Midbrain (tissue), 1 donor: ENCODE measurements at places on chromosomes 3 and 15.

DNA sequence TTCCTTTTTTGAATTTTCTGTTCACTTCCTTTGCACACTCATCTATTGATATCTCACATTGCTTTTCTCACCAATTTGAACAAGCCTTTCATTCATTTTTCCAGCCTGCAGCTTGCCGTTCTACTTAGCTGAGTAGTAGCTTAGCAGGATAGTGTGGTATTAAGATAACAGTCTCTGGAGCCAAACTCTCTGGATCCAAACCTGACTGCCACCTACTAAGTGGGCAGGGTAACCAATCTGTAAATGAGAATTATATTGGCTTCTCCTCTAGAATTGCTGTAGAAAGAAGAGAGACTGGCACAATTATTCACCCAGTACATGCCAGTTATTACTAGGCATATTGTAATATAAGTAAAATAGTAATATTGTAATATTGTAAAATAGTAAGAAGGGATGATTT is 40.5 kb downstream of the AQP9 start:
- DNase-seq = no peak

DNA sequence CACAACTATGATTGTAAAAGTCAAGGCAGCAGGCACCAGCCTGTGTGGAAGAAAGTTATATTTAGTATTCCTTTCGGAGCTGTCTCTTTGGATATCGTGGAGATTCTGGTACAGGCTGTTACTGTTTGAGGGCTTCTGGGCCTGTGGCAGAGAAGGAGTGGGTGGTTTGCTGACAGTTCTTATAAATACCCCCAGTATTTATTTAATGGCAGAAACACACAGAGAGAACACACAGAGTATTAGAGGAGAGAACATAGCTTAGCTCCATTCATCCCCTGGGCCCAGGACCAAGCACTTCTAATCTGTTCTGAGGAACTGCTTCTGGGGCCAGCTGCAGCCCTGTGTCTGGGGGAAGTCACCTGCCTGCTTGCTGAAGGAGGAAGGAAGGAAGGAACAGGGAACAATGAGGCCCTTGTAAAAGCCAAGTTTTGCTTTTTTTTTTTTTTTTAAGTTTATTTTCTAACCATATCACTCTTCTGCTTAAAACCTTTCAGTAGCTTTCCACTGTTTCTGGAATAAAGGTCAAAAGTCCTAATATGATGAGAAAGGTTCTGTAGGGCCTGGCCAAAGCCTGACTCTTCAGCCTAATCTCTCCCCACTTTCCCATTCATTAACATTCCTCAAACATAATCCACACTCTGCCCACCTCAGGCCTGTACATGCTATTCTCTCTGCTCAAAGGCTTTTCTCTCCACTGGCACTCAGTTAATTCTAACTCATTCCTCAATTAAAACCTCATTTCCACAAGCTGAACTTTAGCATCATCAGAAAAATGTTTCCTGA is 11.8 kb upstream of the PP2D1 start:
- DNase-seq = peak; percentile 55

- no peak for DNase-seq
These were observed 113.1 kb downstream of the TPRA1 start for GRCh38 chr3:127477396-127477795.

DNA sequence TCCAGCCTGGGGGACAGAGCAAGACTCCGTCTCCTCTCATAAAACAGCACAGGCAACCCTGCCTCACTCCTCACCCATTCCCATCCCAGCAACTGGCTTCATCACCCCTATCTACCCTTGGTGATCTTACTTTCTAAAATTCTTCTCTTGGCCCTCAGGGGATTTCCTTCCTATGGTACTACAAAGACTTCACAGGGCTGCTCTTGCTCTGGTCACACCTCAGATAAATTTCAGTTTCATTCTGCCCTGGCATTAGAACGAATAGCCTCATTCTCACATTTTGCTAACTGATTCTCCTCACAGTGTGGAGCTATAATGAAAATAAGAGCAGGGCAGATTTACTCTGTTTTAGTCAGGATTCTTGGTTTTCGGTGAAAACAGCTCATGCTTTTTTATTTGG is 22.1 kb upstream of the CRBN start:
- no peak for DNase-seq

GRCh38 chr3:33624756-33625155 is 93.3 kb downstream of the CLASP2 start:
- no peak for DNase-seq

DNA sequence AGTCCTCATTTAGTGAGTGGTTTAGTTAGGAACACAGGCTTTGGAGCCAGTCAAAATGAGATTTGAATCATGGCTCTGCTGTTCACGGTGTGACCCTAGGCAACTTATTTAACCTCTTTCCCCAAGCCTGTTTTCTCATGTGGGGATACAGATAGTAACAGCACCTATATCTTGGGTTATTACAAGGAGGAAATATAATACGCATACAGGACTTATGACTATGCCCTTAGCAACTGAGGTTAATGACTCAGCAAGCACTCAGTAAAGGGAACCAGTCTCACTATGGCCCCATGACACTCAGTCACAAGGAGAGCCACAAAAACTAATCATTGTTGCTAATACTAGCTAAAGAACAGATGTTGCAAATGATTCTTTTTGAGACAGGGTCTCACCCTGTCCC is 45.9 kb downstream of the SUMF1 start:
- no peak for DNase-seq

- DNase-seq = no peak
These were observed 3.8 kb downstream of the GOLIM4 start for GRCh38 chr3:168091941-168092340.

DNA sequence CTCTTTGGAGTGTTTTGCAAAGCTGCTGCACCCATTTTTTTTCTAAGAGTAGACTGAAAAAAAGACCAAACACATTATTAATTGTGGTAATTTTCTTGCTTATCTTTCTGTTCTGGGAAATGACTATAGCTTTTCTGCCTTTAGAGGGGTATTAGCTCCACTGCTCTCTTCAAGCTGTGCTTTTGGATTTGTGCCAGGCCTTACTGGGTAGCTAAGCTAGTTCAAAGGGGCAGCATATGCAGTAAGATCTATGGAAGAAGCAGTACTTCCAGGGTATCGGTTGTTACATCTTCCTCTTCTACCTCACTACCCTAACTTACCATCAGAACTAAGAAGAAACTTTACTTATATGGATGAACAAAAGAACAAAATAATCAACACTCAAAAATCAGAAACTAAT is 28.7 kb upstream of the ARIH1 start:
- no peak for DNase-seq

DNA sequence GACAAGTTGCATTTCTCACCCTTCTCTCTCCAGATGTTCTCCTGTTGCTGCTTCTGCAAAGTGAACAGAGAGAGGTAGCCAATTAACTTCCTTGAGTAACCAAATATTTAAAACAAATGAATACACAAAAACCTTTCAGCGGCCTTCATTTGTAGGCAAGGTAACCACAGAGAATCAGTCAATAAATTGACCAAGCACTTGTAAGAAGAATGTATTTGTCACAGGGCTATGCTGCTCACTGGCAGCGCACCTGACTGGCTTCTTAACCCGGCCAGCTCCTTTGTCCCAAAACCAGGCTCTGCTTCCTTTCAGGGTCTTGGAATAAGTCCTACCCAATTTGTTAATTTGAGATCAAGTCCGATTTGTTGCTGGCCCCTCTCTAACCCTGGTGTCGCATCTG is 43.5 kb upstream of the STXBP5L start:
- no peak for DNase-seq

- DNase-seq = peak; percentile 25
These were observed 192.7 kb upstream of the LRIG1 start for GRCh38 chr3:66693461-66694031.

GRCh38 chr3:131038326-131038725 is 11.6 kb downstream of the NEK11 start:
- no peak for DNase-seq

GRCh38 chr15:97045666-97046421 is 715.3 kb downstream of the NR2F2 start:
- no peak for DNase-seq

DNA sequence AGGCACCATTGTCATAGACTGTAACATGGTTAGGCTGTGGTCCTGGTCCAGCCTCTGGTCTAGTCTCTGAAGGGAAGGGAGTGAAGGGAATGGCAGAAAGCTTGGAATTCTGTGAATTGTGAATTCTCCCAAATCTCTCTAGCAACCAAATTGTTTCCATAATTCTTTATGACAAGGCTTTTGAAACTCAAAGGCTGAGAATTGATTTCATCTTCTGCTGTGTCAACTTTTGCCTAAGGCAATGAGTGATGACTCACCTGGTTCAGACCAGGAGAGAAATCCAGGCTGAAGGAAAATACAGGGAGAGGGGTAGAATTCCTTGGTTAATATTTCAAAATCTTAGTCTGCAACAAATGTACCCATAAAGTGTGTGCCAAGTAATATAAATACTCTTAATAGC is 82.6 kb upstream of the ADPGK start:
- DNase-seq = no peak

DNA sequence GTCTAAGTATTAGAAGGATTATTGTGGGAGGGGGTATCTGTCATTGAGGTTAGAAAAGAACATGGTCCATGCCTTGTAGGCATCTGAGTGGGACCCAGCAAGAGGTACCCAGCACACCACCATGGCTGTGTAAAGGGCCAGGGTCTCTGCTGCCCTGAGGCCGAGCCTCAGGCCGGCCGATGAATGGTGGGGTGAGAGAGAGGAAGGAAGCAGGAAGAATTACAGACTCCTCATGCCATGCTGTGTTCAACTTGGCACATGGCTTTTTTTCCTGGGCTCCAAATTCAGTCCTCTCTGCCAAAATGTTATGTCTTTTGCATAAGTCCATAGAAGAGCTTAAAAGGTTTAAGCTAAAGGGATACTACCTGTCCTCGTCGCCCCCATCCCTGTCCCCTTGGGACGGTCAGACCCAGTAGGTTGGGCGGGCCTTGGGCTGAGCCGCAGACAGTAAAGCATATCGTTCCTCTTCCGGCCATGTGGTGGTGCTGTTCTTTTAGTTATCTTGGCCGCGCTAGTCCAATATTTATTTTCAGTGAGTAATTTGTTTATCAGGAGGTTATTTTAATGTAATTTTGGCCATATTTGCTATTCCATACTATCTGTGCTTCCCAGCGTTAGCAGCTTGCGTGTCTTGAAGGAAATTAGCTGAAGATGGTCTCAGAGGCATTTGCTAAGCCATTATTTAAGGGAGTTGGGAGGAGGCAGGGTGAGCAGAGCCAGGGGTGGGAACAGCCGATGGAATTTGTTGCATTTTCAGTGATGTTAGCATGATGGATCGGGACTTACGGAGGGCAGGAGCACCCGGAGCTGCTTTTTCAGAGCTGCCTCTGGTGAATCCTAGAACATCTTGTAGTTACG is 152.4 kb downstream of the AGBL1 start:
- peak; percentile 19 for DNase-seq

- no peak for DNase-seq
These were observed 762.6 kb upstream of the GOLIM4 start for GRCh38 chr3:168858327-168858726.

DNA sequence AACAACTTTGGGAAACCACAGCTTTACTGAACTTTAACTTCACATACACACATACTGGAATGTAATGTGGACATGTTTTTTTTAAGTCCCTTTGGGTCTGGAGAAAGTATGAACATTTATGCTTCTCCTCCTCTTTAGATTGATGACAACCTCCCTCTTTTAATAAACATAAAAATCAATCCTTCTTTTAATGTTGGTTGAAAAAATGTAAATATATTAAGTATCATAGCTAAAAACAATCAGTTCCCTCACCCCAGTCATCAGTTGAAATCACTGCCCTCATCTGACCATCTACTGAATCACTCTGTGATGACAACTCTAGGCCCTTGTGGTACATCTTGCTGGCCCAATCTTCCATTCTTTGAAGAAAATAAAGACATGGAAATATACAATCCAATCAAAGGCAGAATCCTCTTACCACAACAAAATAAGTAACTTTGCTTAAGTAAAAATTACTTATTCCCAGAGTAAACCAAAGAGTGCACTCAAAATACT is 6.4 kb downstream of the AAGAB start:
- DNase-seq = no peak

DNA sequence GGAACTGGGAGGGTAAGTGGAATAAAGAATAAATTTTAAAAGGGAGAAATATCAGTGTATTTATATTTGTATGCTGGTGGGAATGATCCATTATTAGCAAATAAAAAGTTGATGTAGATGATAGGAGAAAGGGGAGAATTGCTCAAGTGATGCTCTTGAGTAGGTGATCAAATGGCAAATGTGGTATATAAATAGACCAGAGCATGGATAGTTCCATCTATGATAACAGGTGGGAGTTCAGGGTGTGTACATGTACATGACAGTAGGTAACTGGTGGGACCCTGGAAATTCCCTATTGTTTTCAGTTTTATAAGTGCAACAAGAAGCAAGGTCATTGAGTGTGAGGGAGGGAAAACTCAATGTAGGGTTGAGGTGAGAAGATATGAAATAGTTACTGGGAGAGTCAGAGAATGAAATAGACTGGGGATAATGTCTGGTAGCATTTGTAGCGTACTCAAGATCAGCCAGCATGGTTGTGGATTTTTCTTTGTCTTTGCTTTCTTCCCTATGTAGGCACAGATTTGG is 31.3 kb upstream of the EBLN2 start:
- no peak for DNase-seq

GRCh38 chr3:170323331-170323730 is 34.2 kb upstream of the SKIL start:
- DNase-seq = no peak

- peak; percentile 33 for DNase-seq
These were observed 247.7 kb downstream of the ZBTB20 start for GRCh38 chr3:114899186-114899931.

DNA sequence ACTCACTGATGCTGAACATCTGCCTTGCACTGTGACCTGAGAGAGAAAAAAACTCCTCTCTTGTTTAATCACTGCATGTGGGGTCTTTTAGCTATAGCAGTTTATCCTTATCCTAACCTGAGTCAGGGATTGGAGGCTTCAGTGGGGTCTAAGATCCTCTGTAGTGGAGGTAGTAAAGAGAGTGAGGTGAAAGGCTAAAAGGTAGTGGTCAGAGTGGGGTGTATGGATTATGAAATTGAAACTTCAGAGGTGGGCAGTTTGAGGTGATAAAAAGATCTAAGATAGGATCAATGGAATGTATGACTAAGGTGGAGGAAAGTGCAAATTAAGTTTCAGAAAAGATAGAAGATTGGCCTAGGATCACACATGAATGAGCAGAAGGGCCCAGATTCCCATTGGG is 36.5 kb downstream of the DET1 start:
- no peak for DNase-seq

GRCh38 chr15:86903642-86904421 is 824.2 kb downstream of the AGBL1 start:
- no peak for DNase-seq

- no peak for DNase-seq
These were observed 19.7 kb downstream of the GOLGA6A start for GRCh38 chr15:74062671-74063070.

DNA sequence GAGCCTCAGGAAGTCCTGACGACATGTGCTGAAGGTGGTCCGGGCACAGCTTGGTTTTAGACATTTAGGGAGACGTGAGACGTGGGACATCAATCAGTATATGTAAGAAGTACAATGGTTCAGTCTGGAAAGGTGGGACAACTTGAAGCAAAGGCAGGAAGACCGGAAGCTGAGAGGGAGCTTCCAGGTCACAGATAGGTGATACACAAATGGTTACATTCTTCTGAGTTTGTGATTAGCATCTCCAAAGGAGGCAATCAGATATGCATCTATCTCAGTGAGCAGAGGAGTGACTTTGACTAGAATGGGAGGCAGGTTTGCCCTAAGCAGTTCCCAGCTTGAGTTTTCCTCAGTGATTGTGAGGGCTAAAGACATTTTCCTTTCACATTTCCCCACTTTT is 282.1 kb downstream of the RYR3 start:
- DNase-seq = no peak

GRCh38 chr3:6228958-6229683 is 631.8 kb upstream of the GRM7 start:
- DNase-seq = no peak
